ENCODE measurements at places on chromosomes 1 and 21.
A peak's percentile ranks its signal among the peaks of the same experiment; 100 is the strongest.

DNA sequence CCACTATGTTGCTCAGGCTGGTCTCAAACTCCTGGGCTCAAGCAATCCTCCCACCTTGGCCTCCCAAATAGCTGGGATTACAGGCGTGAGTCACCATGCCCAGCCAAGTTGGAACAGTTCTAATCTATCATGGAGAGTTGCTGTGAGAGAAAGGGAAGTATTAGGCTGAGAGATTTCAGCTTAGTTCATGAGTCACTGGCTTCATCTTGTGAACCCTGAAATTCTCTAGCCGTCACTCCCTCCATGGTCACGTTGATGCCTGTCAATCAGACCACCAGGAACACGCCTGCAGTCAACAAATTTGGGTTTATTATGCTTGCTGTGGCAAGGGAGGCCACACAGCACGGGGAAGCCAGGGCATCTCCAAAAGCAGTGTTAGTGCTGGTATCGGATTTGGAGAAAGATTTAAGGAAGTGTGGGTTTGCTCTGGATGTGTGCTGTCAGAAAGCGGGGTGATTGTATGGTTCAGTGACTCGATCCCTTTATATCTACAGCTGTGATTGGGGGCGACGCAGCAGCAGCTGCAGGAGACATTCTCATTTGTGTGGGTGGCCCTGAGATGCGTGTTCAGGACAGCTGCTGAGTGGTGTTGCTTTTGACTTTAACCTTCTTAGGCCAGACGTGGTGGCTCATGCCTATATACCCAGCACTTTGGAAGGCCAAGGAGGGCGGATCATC, 18.7 kb downstream of the UQCRHL start:
- peak; percentile 41 for DNase-seq

GRCh38 chr1:98480271-98480670, 181.2 kb upstream of the SNX7 start:
- DNase-seq, result no peak

DNA sequence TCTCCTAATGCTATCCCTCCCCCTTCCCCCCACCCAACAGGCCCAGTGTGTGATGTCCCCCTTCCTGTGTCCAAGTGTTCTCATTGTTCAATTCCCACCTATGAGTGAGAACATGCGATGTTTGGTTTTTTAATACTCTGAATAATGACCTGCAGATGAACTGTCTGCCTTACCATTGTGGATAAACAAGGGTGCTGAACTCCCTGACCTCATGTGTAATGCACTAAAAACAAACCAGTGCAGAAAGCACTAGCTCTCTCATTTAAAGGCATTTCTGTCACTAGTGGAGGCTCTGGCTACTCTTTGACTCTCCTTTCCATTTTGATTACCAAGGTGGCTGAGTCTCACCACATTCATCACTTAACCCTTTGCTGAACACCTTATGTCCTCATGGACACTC, 23.1 kb upstream of the TRAF3IP3 start:
- no peak for DNase-seq

DNA sequence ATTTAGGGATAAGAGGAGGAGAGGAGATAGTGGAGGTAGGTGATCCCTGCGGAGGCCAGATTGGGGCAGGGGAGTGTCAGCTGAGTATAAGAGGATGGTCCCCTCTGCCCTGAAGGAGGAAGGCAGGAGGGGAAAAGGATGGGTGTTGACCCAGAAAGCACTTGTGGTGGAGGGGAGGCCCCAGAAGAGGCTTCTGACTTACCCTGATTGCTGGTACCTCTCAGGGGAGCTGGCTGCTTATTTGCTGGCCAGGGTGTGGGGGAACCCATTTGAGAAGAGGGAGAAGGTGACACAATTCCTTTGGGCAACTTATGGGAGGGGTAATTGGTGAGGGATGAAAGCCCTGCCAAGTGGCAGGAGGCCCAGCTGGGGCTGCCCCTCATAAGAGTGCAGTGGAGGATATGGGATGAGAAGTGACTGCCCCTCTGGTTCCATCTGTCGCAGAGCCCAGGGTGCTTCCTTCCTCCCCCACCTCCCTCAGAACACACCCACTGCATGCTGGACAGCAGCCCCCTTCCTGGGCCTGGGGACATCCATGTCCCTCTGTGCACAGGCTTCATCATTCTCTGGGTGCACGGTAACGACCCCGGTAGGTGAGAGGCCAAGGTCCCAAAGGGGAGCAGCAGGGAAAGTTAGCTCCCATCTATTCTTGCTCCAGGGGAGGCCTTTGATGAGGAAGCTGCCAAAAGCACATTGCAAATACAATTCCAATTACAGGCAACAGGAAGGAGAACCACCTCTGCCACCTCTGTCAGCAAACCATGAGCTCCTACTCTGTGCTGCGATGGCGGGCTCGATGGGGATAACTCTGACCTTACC, 1.4 kb upstream of the PCSK9 start:
- DNase-seq, result no peak

GRCh38 chr1:176885751-176886150, 278.8 kb downstream of the ASTN1 start:
- DNase-seq, result peak; percentile 72

GRCh38 chr1:198287916-198288315, 131.1 kb downstream of the NEK7 start:
- no peak for DNase-seq

- no peak for DNase-seq
Measured at GRCh38 chr1:167681451-167682098, 40.2 kb upstream of the MPZL1 start.

GRCh38 chr21:38165466-38166172, 91.2 kb upstream of the KCNJ15 start:
- peak; percentile 89 for DNase-seq
